Endothelial cell (in vitro differentiated cells): ENCODE measurements at places on chromosomes 7 and 10.

DNA sequence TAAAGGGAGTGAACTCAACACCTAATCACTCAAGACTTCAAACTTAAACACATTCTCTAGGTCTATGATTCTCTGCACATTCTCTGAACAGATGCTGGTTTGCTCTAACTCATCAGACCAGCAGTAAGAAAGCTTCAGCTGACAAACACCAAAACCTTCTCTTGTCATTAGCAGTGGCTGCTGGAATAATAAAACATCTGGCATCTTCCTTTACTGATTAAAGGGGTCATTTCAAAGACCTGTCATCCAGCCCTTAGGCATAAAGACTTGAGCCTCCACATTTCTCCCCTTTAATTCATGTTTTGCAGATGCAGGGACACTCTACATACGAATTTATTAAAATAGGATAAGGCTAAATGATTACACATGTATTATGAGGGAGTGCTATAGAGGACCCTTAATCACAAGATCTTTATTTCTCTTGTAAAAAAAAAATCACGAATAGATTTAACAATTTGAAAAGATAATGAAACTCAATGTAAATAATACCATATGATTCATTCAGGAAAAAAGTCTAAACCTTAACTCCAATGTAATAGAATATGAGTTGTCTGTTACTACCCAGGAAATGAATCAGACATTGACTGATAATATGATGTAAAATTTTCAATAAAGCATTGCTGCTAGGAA, 152.4 kb upstream of the GNAI1 start:
- no peaks in the 10 kb centered on the region for H3K36me3 ChIP-seq
- no peak overlapping the region for H3K4me3 ChIP-seq
- DNase-seq: no peak
- H3K27me3 ChIP-seq: no peaks in the 10 kb centered on the region
- H3K27ac ChIP-seq: no peak overlapping the region

GRCh38 chr7:57403601-57404342, 46.2 kb upstream of the ZNF716 start:
- peaks cover 10% of the 10 kb centered on the region for H3K27me3 ChIP-seq
- H3K36me3 ChIP-seq: peaks cover 13% of the 10 kb centered on the region
- DNase-seq: no peak
- H3K4me1 ChIP-seq: no peaks in the 10 kb centered on the region
- no peak overlapping the region for H3K4me3 ChIP-seq
- H3K27ac ChIP-seq: no peak overlapping the region

DNA sequence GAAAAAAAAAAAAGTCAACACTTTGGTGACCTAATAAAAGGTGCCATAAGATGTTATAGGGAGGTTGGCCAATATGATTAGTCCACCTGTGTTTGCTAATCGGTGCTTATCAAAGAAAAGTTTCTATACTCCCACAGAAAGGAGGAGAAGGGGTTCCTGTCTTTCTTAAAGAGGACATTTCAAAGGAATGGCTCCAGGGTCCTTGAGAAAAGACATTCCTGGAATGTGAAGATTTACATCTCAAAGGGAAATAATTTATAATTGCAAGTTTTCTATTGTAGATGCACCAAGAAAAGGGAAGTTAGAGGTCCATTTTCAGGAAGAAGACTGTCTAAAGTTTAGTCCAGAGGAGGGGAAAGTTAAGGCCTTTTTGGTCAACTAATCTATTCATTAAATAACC, 715.3 kb downstream of the NXPH1 start:
- H3K27ac ChIP-seq: no peak overlapping the region
- no peaks in the 10 kb centered on the region for H3K36me3 ChIP-seq
- H3K4me1 ChIP-seq: no peaks in the 10 kb centered on the region
- no peaks in the 10 kb centered on the region for H3K27me3 ChIP-seq
- no peak overlapping the region for H3K4me3 ChIP-seq
- no peak for DNase-seq

GRCh38 chr7:83648464-83649241, at the start of gene SEMA3E:
Gene SEMA3E, minus strand, starts transcription at chr7:83649139.
- H3K27me3 ChIP-seq: peaks cover 2% of the 10 kb centered on the region
- H3K4me3 ChIP-seq: peak within 1 kb of the TSS; percentile 87
- H3K27ac ChIP-seq: peak within 1 kb of the TSS; percentile 15

DNA sequence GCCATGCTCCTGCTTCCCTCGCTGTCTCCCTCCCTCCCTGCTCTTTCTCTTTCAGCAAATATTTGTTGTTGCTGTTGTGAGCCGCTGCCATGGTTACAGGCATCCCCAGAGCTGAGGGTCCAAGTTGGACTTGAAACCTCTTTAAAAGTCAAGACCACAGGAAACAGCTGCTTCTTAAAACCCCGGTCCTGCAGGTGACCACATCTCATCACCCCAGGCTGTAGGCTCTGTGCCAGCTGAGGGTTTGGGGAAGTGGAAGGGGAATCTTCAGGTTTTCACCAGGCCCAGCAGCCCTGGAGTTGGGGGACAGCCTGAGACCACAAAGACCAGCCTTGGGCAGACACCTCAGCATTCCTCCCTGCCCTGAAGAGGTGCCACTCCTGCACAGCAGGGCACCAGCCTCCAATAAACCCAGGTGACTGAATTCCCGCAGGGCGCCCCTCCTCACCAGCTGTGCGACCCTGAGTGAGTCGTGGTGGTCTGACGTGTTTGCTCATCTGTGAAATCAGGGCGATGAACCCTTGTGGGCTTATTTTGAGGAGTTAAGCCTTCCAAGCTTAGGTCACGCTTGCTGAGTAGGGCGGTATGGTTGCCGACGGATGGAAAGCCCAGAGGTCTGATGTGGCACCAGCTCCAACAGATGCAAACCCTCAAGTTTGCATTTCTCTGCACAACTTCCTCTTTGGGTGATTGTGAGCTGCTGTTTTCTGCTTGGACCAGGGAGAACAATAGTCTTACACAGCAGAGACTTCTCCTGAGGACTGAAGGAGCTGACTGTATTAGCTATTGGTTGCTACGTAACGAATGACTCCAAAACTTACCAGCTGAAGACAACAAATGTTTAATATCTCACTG, 24.8 kb downstream of the NPTX2 start:
- peak overlapping the region; percentile 38 for H3K27ac ChIP-seq
- no peaks in the 10 kb centered on the region for H3K27me3 ChIP-seq
- H3K4me3 ChIP-seq: no peak overlapping the region

- DNase-seq: no peak
- no peak overlapping the region for H3K4me3 ChIP-seq
- H3K27ac ChIP-seq: no peak overlapping the region
- H3K4me1 ChIP-seq: peaks cover 5% of the 10 kb centered on the region
Observed at GRCh38 chr7:129401967-129402860, 32.0 kb upstream of the STRIP2 start.

- H3K27me3 ChIP-seq: peaks cover 12% of the 10 kb centered on the region
- no peak overlapping the region for H3K27ac ChIP-seq
- H3K4me1 ChIP-seq: peaks cover 11% of the 10 kb centered on the region
- H3K4me3 ChIP-seq: no peak overlapping the region
- DNase-seq: no peak
Observed at GRCh38 chr10:6141296-6142151, 52.7 kb downstream of the RBM17 start.

- no peak overlapping the region for H3K27ac ChIP-seq
- H3K36me3 ChIP-seq: peaks cover 32% of the 10 kb centered on the region
- H3K4me1 ChIP-seq: no peaks in the 10 kb centered on the region
- peaks cover 36% of the 10 kb centered on the region for H3K27me3 ChIP-seq
- no peak for DNase-seq
Observed at GRCh38 chr7:265192-265997, 24.6 kb upstream of the FOXL3 start.

DNA sequence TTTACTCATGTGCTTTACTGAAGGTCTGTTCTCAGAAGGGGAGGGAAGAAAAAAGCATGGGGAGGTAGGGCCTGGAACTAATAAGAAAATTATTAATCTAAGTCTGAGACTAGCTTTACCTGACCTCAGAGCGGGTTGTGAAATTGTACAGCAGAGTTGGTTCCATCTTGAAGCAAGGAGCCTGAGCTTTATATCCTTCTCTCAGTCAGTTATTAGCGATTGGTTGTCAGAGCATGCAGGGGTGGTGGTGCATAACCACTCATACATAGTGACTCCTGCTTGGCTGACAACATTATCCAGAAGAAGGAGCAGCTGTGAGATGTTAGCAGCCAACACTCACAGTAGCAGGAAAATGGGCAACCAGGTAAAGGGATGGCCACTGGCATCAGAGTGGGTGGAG, 976.3 kb upstream of the LRRTM3 start:
- no peak overlapping the region for H3K4me3 ChIP-seq
- H3K27ac ChIP-seq: no peak overlapping the region
- DNase-seq: no peak

GRCh38 chr10:70368774-70369482, 13.5 kb downstream of the LRRC20 start:
- no peak overlapping the region for H3K4me3 ChIP-seq
- no peaks in the 10 kb centered on the region for H3K4me1 ChIP-seq
- H3K27me3 ChIP-seq: no peaks in the 10 kb centered on the region
- H3K27ac ChIP-seq: no peak overlapping the region
- no peaks in the 10 kb centered on the region for H3K36me3 ChIP-seq
- DNase-seq: no peak

DNA sequence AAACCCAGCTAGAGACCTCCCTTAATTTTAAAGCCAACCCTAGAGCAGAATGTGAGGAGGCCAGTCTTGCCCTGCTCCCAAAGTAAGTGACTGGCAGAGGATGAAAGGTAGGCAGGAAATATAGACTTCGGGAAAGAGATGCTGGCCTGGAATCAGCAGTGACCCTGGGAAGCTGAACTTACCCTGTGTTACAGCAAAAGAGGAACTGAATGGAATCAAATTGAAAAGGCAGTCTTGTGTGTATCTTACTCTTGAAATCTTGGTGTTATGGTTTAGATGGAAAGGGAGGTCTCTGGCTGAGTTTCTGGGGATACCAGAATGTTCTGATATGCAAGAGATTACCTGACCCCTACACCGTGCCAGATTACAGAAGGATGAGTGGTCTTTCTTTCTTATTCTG, 7.9 kb upstream of the CFAP43 start:
- H3K27me3 ChIP-seq: no peaks in the 10 kb centered on the region
- H3K4me1 ChIP-seq: no peaks in the 10 kb centered on the region
- no peak overlapping the region for H3K27ac ChIP-seq
- no peaks in the 10 kb centered on the region for H3K36me3 ChIP-seq
- H3K4me3 ChIP-seq: no peak overlapping the region
- DNase-seq: no peak

- DNase-seq: no peak
- no peaks in the 10 kb centered on the region for H3K36me3 ChIP-seq
- no peak overlapping the region for H3K4me3 ChIP-seq
- no peak overlapping the region for H3K27ac ChIP-seq
- H3K4me1 ChIP-seq: peaks cover 3% of the 10 kb centered on the region
Observed at GRCh38 chr7:129980667-129981066, 27.9 kb upstream of the UBE2H start.

DNA sequence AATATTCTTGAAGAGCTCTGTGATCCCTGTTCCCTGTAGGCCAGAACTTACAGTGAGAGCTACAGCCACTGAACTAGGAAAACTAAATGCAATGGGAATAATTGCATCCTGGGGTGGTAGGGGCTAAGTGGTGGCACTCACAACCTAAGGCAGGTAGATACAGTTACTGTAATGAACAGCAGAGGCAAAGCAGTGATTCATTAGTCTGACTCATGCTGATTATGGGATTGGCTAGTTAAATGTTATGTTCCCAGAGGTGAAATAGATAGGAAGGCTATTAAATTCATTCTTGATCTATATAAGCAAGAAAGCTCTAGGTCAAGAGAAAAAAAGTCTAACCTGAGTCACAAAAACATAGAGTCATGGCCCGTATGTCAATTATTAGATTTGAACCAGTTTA, 173.1 kb upstream of the MALRD1 start:
- no peak overlapping the region for H3K4me3 ChIP-seq
- H3K27ac ChIP-seq: no peak overlapping the region
- no peak for DNase-seq
- no peaks in the 10 kb centered on the region for H3K36me3 ChIP-seq

DNA sequence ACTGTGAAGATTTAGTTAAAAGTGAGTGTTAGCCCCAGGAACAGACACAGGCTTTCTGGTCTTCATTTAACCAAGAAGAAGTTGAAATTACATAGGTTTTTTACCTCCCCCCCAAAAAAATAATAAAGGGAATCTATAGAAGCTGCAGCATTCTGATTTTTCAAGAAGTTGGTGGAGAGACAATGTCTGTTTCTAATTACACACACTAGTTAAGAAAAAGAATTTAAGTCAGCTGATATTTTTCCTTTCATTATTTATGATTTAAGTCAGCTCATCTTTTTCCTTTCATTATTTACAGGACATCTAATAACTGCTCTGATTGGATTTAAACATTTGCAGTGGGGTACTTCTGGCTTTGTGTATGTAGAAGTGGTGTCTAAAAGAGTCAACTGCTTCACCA, 201.4 kb upstream of the NRP1 start:
- no peaks in the 10 kb centered on the region for H3K36me3 ChIP-seq
- no peaks in the 10 kb centered on the region for H3K4me1 ChIP-seq
- no peak overlapping the region for H3K4me3 ChIP-seq
- DNase-seq: no peak
- no peaks in the 10 kb centered on the region for H3K27me3 ChIP-seq

DNA sequence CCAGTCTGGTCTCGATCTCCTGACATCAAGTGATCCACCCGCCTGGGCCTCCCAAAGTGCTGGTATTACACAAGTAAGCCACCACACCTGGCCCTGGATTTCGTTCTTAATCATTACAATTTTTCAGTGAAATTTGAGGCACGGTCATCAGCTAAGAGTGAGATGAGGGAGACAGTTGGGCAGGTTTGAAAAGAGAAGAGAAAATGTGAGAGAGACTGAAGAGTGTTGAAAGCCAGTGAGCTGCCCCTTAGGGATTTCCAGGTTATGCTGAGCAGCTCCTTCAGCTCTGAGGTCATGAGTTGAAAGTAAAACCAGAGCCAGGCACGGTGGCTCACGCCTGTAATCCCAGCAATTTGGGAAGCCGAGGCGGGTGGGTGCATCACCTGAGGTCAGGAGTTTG, 5.9 kb upstream of the UPF2 start:
- no peak overlapping the region for H3K27ac ChIP-seq
- no peak for DNase-seq
- no peaks in the 10 kb centered on the region for H3K36me3 ChIP-seq
- H3K27me3 ChIP-seq: peaks cover 3% of the 10 kb centered on the region
- no peak overlapping the region for H3K4me3 ChIP-seq

- DNase-seq: no peak
- H3K27me3 ChIP-seq: peaks cover 8% of the 10 kb centered on the region
- H3K36me3 ChIP-seq: peaks cover 6% of the 10 kb centered on the region
- no peak overlapping the region for H3K4me3 ChIP-seq
Observed at GRCh38 chr10:104304927-104305326, 33.3 kb downstream of the ITPRIP start.

- H3K36me3 ChIP-seq: no peaks in the 10 kb centered on the region
- H3K4me1 ChIP-seq: peaks cover 4% of the 10 kb centered on the region
Observed at GRCh38 chr10:3960496-3960895, 175.5 kb upstream of the KLF6 start.
